ENCODE measurements at places on chromosomes 5 and 9.

DNA sequence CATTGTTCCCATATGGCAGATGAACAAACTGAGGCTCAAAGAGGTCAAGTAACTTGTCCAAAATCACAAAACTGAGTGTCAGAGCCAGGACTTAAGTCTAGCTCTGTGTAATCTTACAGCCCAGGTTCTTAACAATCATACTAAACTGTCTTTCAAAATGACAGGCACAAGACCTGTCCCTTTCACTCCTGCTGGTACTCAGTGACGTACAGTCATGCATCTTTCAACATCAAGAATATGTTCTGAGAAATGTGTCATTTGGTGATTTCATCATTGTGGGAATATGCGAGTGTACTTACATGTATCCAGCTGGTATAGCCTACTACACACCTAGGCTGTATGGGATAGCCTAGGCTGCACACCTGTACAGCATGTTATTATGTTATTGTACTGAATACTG is 646.8 kb upstream of the WWC1 start:
- DNase-seq: no peak

- DNase-seq: no peak
Observed at GRCh38 chr9:22068369-22068768, 59.3 kb upstream of the CDKN2B start.

- no peak for DNase-seq
Observed at GRCh38 chr5:77294185-77294584, 83.7 kb downstream of the PDE8B start.

DNA sequence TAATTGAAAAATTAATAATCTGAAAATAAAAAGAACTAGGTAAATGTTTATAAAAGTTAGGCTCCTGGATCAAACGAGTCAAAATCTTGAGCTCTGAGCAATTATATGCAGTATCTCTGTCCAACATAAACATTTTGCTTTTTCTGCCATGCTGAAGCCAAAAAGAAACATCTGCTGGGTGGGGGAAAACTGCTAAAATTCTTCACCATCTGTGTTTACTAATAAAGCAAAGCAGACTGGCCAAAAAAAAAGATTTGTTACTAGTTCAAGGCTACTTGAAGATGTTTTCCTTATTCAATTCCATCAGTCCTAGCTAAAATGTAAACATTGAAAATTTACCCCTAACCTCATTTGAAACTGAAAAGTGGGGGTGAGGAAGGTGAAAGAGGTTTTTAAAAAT is 29.7 kb downstream of the GTF3C4 start:
- DNase-seq: no peak

- DNase-seq: peak; percentile 1
Observed at GRCh38 chr5:146365618-146366017, 27.0 kb downstream of the POU4F3 start.

DNA sequence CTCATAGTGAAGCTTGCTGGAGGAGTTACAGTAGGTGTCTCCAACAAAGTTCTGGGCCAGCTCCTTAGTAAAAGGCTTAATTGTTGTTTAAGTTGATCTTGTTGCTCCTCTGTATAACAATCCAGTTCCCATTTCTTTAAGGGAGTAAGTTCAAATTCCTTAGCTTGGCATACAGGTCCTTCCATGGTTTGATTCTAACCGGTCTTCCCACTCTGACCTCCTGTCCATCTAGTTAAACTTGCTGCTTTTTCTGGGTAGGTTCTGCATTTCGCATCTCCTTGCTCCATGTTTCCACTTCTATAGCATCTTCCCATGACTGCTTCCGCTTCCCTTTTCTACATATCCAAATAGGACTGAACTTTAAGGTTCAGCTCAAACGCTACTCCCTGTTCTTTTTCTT is 95.5 kb downstream of the ARHGAP26 start:
- no peak for DNase-seq
